Hematopoietic multipotent progenitor cell treated with erythropoietin and hydrocortisone succinate and interleukin-3 and kit ligand, for 17 days (in vitro differentiated cells): ENCODE measurements at places on chromosomes 4 and X.
A peak's percentile ranks its signal among the peaks of the same experiment; 100 is the strongest.

DNA sequence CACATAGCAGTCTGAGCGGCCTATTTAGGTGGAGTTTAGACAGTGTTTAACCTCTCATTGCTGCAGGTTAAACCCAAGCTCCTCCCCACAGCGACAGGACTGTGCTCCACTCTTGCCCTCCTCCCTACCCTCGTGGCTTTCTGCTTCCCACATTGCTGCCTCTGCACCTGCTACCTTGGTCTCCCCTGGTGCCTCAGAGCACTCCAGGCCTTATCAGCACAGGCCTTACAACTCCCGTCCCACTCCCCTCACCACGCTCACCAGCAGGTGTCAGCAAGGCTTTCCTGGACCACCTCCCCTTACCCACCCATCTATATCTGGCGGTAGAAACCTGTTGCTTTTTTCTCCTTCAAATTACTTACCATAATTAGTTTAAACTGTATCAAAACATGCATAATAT is 18.6 kb downstream of the HELT start:
- no peak for DNase-seq

- DNase-seq, result no peak
These were observed 83.6 kb downstream of the JAKMIP1 start for GRCh38 chr4:6116696-6117285.

GRCh38 chr4:81214144-81214880 is 710 bp downstream of the PRKG2 start:
- no peak for DNase-seq

GRCh38 chrX:17654116-17654515 is 83.2 kb upstream of the SCML1 start:
- no peak for DNase-seq

DNA sequence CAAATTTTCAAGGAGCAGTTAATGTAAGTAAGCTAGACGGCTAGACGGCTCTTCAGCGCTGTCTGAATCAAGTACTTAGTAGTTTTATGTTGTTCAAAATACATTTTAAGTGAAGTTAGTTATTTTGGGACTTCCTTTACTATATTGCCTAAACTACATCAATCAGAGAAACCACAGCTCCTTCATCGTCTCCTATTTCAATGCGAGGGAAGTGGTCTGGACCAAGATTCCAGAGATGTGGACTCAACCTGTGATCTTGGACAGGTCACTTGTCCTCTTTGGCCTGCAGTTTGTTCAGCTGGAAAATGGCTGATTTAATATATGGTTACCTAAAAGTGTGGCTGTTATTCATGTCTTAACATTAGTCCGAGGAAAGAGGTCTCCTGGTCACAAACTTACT is 10.6 kb downstream of the ING2 start:
- no peak for DNase-seq

DNA sequence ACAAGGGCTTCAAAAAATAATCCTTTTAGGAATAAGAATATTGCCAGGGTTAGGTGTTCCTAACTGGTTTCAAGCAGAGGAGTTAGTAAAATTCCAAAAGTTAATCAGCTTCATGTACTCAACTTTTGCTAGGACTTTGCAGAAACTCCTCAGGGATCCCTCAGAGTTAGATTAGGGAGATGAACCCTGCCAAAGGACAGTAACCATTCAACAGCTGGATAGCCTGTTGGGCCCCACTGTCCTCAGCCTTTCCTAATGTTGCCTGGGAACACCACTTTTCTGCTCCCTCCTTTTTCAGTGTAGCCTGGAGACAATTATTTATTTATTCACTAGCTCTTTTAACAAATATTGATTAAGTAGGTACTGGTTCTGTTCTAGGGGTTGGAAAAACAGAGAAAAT is 53.8 kb downstream of the NFKB1 start:
- DNase-seq, result no peak

DNA sequence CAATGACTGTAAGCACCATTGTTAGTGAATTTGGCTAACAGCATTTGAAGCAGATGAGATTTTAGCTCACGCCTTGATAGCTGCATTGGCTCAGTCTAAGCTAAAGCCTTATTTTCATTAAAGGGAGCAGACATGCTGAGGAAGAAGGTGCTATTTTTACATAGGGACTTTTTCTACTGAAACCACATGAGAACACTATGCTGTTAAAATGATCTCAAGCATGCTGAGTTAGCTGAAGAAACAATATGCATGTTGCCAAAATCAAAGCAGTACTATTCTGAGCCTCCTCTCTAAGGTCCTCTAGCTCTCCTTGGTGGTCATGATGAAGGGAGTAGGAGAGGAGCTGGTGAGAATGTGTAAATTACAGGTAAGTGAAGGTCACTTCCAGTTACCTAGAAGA is 134.4 kb upstream of the JADE1 start:
- DNase-seq, result no peak

- DNase-seq, result no peak
These were observed at the start of gene HHIP for GRCh38 chr4:144645631-144646522. Gene HHIP (plus strand): TSS chr4:144646156. CDS start chr4:144646676, 520 bp downstream.

DNA sequence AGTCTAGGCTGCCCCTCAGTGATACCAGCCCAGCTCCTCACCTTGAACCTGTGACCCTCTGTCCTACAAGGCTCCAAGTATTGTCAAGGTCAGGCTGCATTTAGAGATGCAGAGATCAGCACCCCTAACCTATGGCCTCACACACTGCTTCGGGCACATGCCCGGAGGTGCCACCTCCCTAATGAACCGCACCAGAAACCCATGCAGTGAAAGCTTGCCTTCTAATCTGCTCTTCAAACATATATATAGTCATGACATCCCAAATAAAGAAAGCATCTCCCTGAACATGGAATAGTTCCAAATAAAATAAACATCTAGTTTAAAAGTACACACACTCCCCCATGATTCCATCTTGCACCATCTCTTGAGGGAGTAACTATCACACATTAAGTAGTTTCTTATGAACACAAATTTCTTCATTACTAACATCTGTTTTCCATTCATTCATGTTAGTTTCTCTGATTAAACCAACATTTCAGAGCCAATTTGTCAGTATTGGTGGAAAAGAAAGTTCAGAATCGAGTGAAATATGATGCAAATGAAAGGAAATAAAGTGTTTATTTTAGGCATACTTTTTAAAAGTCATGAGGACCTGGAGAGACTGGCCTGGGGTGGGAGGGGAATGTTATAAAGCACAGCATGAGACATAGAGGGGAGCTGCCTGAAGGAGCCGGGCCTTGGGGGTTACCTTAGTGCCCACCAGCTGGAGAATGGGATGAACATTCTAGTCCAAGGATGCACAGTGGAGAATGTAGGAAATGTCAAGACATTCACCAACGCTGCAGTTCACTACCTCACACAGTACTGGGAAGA is 19.2 kb downstream of the CC2D2A start:
- no peak for DNase-seq

GRCh38 chr4:81392164-81392563 is 79.5 kb downstream of the RASGEF1B start:
- DNase-seq, result no peak

DNA sequence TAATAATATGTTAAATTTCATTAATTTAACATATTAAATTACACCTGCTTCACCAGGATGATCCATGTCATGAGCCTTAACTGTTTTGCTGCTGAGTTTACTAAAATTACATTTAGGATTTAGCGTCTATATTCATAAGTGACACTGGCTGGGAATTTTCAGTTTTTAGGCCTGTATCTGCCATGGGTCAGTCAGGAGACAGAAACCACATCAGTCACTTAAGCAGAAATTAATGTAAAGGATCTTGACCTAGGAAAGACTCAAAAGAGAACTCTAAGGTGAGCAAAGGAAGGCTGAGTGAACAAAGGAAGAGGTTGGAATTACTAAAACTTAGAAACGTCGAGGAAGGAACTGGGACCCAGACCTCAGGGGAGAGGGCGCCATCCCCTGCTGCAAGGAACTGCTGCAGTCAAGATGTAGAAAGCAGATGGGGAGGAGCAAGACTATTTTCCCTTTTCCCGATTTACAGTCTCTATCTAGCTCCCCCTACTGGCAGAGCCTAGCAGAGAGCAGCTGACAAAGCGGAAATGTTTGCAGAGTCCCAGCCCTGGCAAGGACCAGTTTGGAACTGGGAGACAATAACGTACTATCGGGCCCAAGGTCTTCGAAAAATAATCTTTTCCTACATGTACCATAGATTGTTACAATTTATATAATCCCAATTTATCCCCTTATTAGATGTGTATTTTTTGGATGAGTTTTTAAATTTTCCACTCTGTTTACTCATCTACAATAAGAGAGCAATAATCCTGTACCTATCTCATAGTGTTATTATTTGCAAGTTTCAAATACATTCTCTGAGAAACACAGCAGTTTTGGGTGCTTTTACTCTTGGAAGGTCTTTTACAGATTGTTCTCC is 22.6 kb upstream of the RBBP7 start:
- DNase-seq, result peak; percentile 82

DNA sequence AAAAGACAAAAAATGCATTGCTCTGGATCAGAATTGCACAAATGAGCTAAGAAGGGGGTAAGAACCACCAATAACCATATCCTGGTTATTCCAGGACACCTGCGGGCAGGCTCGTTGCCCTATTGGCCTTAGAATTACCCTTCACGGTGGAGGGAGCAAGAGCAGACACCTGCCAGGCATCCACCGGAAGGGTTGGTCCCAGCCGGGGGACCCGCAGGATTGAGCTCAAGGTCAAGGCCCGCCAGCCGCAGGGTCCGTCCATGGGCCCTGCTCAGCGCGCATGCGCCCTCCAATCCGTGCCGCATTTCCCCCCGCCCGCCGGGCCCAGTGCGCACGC is 575 bp downstream of the SLC25A6 start:
- DNase-seq, result peak; percentile 94

- DNase-seq, result no peak
These were observed 177.8 kb downstream of the RAB28 start for GRCh38 chr4:13306356-13306755.

GRCh38 chrX:110804446-110804845 is 8.8 kb upstream of the CHRDL1 start:
- DNase-seq, result no peak

- no peak for DNase-seq
These were observed 267.4 kb downstream of the IL1RAPL1 start for GRCh38 chrX:28854637-28855036.

DNA sequence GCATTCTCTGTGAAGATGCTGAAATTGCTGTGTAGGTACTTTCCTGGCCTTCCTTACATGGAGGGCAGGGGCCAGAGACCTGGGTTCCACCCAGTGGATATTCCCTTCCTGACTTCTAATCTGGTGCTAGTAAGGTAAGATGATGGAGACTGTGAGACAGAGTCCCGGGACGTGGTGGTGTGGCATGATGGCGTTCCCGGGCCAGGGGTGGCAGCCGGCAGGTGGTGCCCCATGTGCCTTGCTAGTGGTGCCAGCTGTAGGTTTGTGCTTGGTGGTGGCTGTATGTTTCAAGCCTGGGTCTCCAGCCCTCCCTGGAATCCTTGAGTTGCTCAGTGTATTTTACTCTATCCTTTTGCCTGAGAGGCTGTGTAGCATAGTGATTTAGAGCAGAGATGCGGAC is 10.9 kb downstream of the STOX2 start:
- no peak for DNase-seq

DNA sequence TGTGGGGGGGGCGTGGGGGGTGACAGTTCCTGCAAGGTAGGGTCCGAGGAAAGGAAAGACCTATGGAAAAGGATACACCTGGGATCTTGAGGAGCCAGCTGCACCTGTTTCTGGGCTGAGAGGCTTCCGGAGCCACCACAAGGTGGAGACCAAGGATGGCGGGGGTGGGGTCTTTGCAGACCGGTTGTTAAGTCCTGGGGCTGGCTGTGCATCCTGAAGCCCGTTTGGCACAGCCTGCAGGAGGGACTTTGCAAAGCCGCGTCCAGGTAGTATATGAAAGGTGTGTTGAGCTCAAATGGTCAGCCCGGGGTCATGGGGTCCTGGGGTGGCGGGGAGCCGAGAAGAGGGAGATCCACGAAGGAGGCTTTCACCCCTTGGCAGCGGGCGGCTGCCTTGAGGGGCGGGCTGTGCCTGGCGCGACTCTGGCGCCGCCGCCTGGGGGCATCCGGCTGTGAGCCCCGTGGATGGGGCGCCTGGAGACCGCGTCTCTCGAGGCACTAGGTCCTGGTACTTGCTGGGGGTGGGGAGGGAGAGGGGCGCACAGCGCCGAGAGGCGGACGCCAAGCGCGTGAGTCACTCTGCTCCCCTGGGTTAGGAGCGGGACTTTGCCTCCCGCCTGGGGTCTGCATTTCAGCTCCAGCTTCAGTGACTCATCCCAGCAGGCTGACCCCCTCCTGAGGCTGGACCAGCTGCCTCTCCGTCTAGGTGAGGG is 58.2 kb upstream of the DYNLT3 start:
- DNase-seq, result no peak

- DNase-seq, result no peak
These were observed 120.0 kb upstream of the GLRA2 start for GRCh38 chrX:14409341-14409740.

DNA sequence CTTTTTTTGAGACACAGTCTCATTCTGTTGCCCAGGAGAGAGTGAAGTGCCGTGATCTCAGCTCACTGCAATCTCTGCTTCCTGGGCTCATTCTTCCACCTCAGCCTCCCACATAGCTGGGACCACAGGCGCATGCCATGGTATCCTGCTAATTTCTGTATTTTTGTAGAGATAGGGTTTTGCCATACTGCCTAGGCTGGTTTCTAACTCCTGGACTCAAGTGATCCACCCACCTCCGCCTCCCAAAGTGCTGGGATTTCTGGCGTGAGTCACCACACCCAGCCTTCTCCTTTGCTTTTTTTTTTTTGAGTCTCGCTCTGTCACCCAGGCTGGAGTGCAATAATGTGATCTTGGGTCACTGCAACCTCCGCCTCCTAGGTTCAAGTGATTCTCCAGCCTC is 94.1 kb downstream of the PDS5A start:
- no peak for DNase-seq

- no peak for DNase-seq
These were observed 12.4 kb upstream of the CXXC4 start for GRCh38 chr4:104507112-104507511.

GRCh38 chr4:1554876-1555265 is 129.2 kb downstream of the FAM53A start:
- DNase-seq, result no peak

DNA sequence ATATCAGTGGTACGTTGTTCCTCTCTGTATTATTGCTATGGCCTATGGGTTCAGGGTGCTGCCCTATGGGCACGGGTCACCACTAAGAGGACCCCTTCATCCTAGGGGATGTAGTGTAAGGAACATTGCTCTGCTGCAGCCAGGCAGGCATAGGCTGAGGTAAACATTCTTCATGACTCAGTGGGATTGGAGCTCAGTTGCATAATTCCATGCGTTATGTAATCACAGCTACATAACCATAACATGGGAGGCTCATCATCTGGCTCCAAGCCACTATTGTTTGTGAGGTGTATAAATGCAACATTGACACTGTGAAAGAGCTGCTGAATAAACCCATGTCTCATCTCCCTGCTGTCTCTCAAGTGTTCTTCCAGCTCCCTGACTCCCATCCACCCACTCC is 375.2 kb downstream of the MAGEE1 start:
- DNase-seq, result no peak

- no peak for DNase-seq
These were observed 55.5 kb downstream of the SPANXN4 start for GRCh38 chrX:143081231-143081630.
